Stimulated activated CD8-positive, alpha-beta memory T cell treated with anti-CD3 and anti-CD28 coated beads, Interleukin-15, amount 100 ng/mL, for 24 hours (primary cell): ENCODE measurements at places on chromosomes 1 and 21.

DNA sequence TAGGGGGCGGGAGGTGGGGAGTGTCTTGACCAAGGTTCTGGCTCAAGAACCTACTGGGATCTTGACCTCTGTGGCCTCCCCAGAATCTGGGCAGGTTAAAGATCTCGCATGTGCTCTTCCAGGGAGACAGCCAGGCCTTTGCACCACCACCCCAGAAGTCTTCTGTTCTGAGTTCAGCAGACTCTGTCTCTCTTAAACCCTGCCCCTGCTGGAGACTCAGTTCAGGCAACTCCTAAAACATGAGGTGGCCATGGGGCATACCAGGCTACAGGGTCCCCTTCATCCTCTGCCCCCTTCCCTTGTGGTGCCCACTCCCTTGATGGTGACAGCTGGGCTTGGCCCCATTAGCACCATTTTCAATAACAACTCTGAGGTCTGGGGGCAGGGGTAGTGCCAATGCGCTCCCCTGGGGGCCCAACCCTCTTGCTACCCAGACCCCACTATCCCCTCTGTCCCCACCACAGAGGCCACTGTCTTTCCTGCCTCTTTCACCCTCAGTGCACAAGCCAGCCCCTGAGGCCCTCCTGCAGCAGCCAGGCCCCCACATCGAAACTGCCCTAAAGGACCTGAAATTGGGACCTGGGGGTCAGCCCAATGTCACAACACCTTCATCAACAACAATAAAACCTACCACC lies 132.7 kb upstream of the RUNX3 start:
- DNase-seq: no peak

DNA sequence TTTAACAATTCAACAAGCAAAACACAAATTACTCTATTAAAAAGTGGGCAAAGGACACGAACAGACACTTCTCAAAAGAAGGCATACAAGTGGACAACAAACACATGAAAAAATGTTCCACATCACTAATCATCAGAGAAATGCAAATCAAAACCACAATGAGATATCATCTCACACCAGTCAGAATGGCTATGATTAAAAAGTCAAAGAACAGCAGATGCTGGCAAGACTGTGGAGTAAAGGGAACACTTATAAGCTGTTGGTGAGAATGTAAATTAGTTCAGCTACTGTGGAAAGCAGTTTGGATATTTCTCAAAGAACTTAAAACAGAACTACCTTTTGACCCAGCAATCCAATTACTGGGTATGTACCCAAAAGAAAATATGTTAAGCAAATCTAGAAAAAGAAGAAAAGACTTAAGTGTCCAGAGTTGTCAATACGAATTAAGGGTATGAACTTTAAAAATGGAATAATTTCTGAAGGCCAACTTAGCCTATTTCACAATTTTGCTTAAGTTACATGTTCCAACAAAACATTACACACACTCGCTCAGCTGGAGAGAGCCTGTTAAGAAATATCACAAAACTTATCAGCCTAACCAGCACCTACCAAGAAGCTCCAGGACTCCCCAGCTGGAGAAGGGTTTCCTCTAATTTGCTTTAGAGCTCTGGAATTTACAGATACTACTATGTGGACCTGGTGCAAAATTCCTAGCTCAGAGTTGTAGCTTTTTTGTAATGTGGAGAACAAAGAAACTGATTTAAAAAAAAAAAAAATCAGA lies 232.1 kb downstream of the DUSP10 start:
- DNase-seq: no peak

DNA sequence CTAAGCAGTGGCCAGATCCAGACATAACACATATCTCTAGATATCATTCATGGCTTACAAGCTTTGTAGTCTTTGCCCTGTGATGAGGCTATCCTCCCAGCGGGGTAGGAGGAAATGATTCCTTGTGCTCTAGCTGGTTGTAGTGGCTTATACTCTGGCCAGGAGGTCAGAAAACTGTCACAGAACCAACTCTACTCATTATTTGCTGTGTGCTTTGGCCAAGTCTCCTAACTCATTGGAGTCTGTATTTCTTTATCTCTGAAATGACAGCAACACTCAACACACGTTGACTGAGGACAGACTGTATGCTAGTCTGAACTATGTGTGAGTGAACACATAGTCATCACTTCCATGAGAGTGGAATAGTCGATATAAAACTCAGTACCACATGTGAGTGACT lies 116.7 kb upstream of the F3 start:
- DNase-seq: no peak

DNA sequence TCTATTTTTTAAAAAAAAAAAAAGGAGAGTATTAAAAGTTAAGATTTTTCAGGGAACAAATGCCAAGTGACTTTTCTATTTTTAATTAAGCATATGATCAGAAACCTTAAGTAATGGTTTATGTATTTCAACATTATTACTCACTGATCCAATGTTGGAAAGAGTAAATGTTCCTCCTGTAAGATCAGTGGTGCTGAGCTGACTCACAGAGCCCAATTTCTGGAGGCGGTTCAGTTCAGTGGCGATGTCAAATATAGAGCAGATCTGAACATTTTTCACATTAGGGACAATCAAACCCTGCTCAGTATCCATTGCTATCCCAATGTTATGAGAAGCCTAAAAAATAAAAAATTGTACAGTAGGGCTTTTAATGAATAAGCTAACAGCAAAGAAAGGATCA lies 28.2 kb upstream of the LRRC39 start:
- DNase-seq: no peak

- DNase-seq: no peak
These were observed 237.0 kb downstream of the MRPL39 start for GRCh38 chr21:25370311-25370744.

GRCh38 chr1:24027838-24028468 lies 47.8 kb upstream of the SRSF10 start:
- no peak for DNase-seq

DNA sequence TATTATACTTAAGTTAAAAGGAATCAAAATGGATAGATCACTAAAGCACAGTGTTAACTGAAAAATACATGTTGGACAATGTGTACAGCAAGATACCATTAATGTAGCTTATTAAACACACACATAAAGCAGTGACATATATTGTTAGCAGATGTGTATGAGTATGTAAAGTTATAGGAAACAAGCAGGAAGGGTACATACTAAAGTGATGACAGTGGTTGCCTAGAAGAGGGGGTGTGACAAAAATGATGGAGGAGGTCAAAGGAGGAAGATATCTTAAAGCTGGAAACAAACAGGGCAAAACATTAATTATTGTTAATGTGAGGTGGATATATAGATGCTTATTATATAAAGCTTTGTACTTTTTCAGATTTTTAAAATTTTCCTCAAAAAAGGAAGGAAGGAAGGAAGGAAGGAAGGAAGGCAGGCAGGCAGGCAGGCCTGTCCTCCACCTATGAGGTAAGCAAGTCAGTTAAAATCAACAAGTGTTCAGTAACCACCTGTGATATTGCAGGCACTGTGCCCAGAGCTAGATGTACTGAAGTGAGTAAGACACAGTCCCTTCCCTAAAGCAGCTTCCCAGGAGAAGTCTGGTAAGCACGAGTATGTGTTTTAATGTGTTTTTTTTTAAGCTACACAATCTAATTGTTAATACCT lies 252.9 kb upstream of the NR5A2 start:
- no peak for DNase-seq

DNA sequence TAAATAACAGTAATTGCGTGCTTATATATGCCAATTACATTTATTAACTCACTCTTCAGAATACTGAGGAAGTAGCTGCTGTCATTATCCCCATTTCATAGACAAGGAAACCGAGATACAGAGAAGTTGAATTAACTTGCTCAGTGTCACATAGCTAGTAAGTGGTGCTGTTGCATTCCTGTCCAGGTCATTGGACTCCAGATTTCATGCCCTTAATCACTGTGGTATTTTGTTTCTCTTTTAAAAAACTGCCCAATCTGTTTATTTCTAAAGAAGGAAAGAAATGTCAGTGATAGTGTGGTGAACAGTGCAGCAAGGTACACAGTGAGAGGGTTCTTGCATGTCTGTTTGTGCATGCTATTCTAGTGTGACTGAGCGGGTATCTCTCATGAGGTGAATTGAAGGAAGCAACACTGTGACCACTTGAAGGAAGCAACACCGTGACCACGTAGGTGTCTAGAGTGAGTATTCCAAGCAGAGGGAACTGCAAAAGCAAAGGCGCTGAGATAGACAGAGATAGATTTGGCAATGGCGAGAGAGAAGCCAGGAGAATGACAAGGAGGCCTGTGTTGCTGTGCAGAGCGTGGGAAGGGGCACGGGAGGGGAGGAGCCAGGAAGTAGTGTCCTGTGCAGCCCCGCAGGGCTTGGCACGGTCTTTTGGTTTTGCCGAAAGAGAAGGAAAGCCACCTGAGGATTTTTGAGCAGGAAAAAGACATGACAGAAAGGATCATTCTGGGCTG lies 95.9 kb downstream of the CAMTA1 start:
- DNase-seq: no peak

DNA sequence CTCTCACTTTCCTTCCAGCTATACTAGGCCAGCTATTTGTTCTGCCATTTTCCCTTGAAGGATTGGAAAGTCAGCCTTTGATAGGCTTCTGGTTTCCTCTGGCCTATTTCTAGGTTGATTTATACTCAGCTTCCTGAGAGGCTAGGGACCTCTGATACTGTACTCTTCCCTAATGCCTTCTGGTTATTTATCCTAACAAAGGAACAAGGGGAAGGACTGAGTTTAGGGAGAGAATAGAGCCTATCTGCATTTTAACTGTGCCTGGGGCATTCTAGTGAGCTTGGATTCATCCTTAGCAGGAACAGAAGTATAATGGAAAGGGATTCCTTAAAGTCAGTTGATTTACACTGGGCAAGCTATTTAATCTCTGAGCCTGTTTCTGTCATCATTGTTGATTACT lies 11.8 kb upstream of the TMEM39B start:
- no peak for DNase-seq

DNA sequence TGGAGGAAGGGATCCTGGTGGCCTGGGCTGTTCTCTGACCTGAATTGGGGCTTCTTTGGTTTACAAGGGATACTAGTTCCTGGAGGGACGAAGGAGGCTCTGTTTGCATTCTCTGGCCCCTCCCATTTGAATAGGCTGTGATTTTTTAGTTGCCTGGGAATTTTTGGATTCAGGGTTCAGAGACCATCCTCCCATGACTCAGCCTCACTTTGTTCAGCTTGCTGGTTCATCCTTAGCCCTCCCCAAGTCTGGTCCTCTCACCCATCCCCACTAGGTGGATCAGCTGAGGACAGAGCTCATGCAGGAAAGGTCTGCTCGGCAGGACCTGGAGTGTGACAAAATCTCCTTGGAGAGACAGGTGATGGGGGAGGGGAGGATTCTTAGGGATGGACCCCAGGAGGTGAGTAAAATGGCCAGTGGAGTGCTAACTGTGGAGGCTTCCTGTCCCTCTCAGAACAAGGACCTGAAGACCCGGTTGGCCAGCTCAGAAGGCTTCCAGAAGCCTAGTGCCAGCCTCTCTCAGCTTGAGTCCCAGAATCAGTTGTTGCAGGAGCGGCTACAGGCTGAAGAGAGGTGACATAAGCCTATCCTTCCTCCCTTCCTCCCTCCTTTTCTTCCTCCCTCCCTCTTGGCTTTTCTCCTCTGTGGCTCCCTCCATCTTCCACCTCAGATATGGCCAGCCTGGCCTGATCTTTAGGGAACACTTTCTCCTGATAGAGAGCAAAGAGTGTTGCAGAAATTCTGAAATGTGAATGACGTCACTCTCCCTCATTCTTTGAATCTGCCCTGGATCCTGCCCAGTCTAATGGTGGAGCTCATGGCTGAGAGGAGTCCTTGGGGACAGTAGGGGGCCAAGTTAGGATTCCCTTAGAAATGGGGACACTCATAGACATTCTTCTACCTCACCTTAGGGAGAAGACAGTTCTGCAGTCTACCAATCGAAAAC lies 4.5 kb upstream of the TUFT1 start:
- DNase-seq: no peak

DNA sequence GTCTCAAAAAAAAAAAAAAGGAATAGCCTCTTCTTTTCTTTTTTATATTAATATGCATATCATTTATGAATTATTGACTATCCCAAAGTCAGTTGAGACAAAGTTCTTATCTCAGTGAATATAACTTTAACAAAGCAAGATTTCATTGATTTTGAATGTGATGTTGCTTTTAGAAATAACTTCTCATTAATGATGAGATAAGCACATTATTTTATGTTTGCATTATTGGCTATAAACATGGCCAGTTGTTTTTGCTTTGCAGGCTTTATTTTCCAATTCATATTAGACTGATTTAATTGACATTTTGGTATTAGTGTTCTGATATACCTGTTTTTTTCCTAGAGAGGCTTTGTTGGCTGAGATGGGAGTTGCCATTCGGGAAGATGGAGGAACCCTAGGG lies 81.3 kb downstream of the KIF1B start:
- DNase-seq: no peak

GRCh38 chr1:43152866-43153265 lies 19.2 kb downstream of the EBNA1BP2 start:
- no peak for DNase-seq
